ENCODE measurements at places on chromosomes 11 and 22.

GRCh38 chr11:120695426-120695825 is 183.9 kb downstream of the GRIK4 start:
- DNase-seq, result no peak

DNA sequence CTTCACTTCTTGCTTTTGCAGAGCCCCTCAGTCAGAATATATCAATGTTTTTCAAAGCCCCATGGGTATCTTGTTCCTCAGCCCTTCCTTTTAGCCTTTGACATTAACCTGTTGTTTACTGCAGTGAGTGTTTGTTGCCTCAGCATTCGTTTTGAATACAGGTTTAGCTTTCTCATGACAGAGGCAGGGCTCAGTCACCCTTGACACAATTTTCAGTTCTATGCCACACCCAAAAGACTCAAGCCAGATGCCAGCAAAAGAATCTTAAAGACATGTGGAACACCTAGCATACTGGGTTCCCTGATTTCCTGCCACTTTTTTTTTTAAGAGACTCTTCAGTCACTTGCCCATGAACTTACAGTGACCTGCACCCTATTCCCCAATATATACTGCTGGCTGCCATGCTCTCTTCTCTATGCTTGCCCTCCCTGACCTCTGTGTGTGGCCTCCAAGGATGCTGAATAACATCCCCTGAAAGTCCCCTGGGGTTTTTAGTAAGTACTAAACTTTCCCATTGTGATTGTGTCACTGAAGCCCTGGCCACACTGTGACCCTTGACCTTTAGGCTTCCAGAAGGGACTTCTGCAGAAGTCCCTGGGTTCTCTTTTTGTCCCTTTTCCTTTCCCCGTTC is 1225.5 kb downstream of the TBC1D22A start:
- DNase-seq, result no peak

- no peak for DNase-seq
Measured at GRCh38 chr22:37059876-37060449, 8.4 kb downstream of the KCTD17 start.

DNA sequence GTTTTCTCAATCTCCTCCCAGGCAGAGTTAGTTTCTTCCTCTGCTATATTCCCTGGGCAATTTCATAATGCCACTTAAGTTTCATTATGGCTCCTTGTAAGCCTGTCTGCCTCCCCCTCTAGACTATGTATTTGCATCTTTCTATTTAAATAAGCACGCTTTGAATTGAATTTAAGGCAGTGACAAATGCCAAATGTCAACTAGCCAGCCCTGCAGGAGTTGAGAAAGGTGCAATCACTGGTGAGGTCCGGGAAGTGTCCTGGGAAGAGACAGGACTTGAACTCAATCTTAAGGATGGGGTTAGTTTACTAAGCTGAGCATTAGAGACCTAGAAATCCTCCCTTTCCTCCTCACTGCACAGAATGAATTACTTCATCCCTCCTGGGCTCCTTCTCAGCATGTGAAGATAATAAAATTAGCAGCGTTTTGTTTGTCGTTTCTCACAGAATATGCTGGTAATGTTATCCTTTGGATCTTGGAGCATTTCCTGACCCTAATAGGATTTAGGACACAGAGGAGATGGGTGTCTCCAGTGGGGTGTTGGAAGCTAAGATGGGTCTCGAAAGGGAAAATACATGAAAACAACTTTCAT is 1.6 kb downstream of the TCP11L1 start:
- no peak for DNase-seq

- DNase-seq, result no peak
Measured at GRCh38 chr11:34135439-34135838, 30.0 kb downstream of the NAT10 start.

- no peak for DNase-seq
Measured at GRCh38 chr22:23831781-23832180, 7.0 kb downstream of the DERL3 start.

GRCh38 chr22:46829941-46830715 is 67.7 kb downstream of the TBC1D22A start:
- DNase-seq, result no peak

DNA sequence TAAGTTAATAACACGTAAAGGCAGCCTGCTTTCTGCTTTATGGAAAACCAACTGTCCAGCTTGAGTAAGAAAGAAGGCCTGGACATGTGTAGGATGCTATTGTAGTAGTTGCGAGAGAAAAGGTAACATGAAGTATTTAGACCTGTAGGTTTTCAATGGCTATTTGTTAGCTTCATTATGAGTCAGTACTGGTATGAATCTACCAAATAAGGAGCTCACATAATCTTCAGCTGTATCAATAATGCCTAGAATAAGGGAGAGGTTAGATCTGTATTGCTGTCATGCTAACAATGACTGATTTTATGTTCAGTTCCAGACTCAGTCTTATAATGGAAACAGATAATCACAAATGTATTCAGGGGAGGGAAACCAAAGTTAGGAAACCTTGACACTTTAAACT is 550.3 kb downstream of the CNTN5 start:
- DNase-seq, result no peak

GRCh38 chr22:41940832-41941765 is 5.9 kb downstream of the CENPM start:
- peak; percentile 42 for DNase-seq

DNA sequence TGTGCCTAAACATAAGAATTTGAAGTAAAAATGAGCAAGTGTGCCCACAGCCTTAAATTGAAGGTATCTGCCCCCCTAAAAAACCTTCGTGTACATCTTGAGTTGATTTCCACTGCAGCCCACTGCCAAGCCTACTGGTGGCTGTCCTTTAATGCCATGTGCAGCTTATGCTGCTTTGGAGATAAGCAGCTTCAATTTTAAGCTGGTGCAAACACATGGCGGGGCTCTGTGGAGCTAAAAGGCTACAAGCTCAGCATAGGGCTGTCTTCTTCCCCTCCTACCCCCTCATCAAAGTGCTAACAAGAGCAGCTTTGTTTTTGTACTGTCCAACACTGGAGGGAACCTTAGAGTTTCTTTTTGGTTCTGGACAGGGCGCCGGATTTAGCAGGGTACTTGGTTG is 128.5 kb upstream of the LMO1 start:
- DNase-seq, result no peak

- no peak for DNase-seq
Measured at GRCh38 chr11:86617502-86617901, 54.9 kb downstream of the ME3 start.

DNA sequence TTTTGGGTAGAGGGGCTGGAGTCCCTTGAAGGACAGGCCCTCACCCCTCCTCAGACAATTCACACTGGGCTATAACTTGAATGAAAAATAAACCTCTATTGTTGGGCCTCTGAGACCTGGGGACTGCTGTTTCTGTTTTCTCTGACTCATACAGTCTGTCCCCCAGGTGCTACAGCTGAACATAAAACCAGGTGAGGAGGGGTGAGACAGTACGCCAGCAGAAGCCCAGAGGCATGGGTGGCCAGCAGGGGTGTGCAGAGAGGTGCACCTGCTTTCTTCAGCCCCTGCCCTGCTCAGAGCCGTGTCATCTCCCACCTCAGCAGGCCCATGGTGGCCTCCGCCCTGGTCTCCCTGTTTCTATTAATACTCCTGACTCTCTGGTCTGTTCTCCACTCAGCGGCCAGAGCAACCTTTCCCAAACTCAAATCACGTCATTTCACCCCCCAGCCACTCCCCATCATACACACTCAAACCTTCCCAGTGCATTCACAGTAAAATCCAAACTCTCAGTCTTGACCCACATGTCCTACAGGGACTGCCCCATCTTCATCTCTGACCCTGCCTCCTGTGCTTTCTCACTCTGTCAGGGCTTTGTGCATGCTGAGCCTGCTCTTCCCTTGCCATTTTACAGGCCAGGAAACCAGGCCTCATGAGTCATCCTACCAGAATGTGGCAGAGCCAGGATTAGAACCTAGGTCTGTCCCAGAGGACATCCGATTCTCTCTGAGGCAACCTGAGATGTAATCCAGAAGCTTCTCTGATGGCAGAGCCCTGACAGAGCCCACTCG is 5.4 kb upstream of the IL2RB start:
- DNase-seq, result no peak

DNA sequence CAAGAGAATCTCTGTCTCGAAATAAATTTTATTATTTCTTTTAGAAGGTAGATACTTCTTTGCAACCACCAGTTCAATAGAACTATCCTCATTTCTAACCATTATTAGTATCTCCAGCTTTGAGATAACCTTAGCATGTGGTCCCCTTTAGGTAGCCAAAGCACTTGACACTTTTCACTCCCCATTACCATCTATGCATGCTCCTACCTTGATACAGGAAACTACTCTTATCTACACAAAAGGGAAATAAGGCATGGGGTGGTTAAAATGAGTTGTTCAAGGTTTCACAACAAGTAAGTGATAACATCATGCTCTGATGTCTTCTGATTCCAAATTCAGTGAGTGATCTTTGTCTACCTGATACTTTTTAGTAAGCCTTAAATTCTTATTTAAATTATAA is 308.2 kb upstream of the CHORDC1 start:
- DNase-seq, result no peak
